ENCODE measurements at places on chromosomes 5 and 9.

DNA sequence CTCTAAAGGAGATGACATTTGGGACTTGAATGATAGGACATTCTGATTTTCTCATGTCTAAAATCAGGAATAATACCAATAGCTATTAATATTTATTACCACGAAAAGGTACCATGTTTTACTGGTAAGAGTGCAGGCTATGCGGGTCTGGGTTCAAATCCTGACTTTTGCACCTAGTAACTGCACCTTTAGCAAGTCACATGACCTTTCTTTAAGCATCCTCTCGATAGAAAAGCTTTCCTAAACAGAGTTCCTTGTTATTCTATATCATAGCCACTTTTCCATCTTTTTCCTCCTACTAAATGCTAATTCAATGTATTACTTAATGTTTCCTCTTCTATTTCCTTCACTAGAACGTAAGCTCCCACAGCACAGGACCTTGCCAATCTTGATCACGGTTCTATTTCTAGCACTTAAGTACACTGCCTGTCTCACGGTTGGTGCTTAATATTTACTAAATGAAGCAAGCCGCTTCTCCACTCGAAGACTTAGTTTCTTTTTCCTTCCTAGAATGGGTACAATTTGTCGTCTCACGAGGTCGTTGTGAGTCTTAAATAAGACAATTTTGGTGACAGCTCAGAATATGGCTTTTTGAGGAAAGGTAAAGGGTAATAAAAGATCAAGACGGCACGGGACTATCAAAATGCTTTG is 816 bp downstream of the RBM18 start:
- DNase-seq: no peak

DNA sequence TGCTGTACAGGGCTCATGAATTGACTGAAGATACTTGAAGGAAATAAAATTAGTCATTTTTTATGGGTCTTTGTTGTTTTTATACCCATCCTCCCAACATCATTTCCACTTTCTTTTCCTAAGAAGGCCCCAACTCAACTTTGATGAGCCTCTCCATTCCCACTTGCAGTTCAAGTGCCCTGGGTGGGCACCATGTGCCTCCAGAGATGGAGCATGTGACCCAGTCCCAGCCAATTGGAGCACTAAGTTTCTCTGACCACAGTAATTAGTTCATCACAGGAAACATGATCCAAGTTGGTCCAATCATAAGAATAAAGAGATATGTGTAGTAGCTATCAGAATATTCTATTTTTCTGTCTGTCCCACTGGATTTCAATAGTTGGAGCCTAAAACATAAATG is 46.9 kb downstream of the HTR4 start:
- no peak for DNase-seq

DNA sequence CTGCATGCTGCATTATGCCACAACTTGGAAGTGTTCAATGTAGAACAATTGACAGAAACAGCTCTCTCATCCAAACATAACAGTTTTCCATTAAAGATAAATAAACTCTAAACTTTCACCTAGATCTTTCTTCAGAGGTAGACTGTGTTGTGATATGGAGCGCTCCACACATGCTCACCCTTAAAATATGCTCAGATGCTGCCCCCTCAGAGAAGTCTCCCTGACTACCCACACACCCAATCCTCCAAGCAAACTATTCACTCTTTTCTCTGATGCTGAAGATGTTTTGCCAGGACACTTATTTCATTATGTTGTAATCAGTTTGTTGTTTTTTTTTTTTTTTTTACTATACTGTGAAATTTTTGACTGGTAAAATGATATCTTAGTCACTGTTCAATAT is 206.6 kb upstream of the RASA1 start:
- DNase-seq: no peak

DNA sequence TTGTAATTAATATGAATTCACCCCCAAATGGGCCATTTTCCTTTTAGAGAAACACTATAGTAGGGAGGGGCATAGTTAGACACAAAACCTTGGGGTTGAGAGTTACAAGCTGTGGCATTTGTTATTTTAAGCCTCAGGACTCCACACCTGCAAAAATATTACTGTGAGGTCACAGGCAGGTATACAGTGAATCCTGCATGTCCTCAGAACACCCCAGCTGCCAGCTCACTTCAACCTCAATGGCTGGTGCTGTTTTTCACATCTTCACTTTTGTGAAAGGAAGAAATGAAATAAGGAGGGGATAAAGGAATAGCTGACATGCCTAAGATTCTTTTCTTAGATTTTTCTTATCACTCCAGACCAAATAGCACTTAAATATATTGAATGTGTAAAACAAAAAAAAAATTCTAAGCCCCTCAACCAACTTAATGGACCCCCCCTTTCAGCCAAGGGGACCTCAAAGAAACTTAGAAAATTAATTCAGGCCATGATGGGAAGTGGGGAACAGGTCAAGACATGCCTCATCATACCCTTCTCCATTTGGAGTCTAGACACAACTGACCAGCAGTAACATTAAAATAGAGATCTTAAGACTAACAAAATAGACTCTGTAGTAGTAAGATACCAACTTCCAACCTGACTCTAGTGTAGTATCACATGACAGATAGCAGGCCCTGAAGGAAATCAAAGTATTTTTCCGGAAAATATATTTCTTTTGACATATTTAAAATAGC is 9.2 kb downstream of the C9orf85 start:
- DNase-seq: no peak

GRCh38 chr5:136399527-136399926 is 34.2 kb upstream of the TRPC7 start:
- DNase-seq: no peak

DNA sequence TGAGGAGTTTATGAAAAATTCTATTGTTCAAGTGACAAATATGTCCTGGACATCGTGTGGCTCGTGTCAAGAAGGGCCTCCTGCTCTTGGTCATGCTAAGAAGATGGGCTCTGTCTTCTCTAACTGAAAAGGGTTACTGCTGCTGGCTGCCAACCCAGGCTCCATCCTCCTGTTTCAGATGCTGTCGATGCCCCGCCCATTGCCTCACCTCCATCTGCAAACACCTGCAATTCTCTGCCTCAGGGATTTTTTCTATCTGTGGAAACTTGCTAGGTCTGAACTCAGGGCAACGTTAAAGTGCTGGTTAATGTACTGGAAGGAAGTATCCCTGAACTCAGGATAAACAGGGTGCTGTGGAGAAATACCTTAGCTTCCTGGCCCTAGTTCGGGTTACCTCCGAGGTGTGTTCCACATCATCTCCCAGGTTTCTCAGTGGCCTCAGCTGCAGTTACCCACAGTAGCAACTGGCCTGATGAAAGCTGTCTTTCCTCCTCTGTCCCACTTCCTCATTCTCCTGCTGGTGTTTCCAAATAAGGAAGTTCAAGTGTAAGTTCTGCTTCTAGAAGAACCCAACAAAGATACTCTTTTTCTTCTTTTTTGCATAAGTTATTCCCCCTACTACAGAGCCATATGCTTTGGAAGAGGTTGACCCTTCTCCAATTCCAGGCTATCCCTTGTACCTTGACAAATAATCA is 151.7 kb upstream of the SMIM23 start:
- no peak for DNase-seq

DNA sequence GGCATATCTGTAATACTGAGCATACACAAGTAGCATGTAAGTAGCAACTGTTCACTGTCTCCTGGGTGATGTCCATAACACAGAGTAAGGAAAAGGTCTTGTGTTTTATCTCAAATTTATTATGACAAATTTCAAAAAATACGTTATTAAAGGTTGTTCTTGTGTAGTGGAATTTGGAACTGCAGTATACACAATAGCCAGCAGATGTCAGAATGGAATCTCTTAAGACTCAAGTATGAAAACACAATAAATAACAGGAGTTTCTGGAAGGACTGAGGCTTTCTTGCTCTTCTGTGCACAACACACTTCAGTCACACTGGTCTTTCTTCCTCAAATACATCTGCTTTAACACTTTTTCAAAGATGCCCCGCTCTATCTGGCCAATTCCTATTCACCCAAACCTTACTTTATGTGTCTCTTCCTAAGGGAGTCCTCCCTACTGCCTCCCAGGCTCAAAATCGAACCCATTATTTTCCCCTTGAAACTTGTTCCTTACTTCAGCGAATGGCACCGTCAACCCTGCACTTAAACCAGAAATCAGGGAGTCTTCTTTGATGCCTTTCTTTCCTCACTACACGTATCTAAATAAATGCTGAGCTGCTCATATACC is 6.5 kb upstream of the FBXO10 start:
- no peak for DNase-seq

GRCh38 chr5:132049559-132049958 is 10.9 kb upstream of the IL3 start:
- DNase-seq: no peak

DNA sequence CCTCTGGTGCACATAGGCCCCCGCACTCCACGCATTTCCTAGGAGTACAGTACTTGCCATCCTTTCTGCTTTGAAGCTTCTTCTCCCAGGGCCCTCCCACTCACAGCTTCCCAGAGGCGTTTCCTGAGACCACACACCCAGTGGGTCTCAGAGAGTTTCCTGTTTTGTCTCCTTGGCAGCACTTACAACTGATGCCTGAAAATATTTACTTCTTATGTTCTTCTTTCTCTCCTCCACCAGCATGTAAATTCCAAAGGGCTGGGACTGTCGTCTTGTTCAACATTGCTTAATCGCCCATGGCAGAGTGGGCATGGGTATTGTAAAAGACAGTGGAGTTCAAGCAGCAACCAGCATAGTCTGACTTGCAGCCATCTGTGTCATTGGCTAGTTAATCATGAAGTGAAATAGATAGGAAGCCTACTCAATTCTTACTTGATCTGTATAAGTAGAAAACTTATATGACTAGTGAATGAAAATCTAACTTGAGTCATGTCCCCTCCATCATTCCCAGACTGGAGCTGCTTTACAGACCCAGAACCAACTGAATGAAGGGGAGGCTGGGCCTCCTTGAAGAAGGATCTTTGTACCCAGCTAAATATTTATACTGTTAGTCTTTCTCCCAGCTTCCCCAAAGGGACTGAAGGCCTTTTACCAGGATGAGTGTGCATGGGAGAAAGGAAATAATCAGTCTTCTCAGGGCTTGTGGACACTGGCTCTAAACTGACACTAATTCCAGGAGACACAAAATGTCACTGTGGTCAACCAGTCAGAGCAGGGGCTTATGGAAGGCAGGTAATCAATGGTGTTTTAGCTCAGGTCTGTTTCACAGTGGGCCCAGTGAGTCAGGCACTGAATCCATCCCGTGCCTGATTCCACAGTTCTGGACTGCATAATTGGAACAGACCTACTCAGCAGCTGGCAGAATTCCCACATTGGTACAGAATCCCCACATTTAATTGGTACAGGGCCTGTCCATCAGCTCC is 116.4 kb downstream of the SV2C start:
- no peak for DNase-seq

GRCh38 chr9:88477300-88477751 is 57.7 kb upstream of the NXNL2 start:
- no peak for DNase-seq

DNA sequence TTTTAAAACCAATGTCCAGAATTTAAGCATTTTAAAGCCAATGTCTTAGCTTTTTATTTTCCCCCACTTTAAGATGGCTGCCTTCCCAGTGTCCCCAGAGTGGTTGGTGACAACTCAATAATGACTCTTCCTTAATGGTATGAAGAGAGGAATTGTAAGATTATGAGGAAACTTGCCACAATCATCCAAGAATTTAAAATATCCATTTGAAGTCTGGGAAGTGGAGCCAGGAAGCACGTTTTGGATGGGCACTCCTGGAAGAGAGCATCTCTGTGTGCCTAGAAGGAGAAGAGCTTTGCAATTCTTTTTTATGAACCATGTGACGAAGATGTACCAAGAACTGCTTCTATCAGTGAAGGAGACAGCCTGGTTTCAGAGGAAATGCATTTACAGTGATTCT is 11.3 kb upstream of the IGFBPL1 start:
- no peak for DNase-seq

DNA sequence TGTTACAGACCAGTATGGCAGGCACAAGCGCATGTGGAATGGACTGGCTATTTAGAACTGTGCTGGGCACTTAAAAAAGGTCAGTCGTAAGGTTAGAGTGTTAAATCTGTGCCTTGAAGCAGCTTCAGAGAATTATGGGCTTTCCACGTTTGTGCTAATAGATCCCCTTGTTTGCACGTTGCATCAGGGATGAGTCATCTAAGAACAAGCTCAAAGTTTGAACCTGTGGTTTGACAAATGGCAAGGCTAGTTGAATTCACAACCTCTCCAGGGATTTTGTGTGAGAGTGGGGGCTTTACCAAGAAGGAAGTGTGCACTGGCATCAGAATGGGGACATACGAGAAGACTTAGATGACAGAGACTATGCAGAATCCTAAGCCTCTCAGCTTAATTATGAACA is 249.6 kb downstream of the IRX1 start:
- no peak for DNase-seq

DNA sequence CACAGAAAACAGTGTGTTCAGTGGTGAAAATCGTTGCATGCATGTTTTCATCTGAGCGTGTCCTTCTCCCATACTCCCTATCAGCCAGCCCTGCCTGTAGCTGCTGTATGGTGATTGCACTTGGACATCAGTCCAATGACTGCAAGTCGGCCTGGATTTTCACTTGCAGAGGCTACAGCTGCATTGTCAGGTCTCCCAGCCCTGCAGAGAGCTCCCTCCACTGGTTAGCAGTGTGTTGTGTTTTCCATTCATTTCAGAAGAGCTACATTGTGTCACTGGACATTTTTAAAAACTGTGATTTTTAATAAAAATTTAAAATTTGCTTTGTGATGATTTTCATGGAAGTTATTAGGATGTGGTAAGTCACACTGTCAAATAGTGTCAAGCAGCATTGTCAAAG is 96.6 kb downstream of the SYK start:
- DNase-seq: no peak
